ENCODE measurements at places on chromosomes 7 and 10. TPM values are rescaled to one million over a fixed set of nuclear protein-coding genes. Genes with fewer than 3 reads are reported as not detected.

DNA sequence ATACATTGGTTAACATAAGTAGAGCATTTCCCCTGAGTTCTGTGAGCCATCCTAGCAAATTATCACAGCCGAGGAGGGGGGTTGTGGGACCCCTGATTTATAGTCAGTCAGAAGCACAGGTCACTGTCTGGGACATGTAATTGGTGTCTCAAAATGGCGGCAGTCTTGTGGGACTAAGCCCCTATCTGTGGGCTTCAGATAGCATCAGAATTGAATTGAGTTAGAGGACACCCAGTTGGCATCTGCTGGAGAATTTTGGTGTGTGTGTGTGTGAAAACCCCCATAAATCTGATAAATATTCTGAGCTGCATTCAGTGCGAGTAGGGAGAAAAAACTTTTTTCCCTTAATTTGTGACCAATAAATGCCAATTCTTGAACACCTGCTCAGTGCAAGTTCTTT lies 6.5 kb upstream of the TET1 start:
- no peak for DNase-seq
- H3K27me3 ChIP-seq, result no peaks in the 10 kb centered on the region
- H3K36me3 ChIP-seq, result no peaks in the 10 kb centered on the region
- no peaks in the 10 kb centered on the region for H3K4me1 ChIP-seq

GRCh38 chr7:52741670-52742290 lies 293.7 kb upstream of the POM121L12 start:
- no peak for DNase-seq
- H3K36me3 ChIP-seq, result no peaks in the 10 kb centered on the region
- no peaks in the 10 kb centered on the region for H3K4me1 ChIP-seq
- no peak overlapping the region for H3K4me3 ChIP-seq
- no peak overlapping the region for H3K27ac ChIP-seq
- no peaks in the 10 kb centered on the region for H3K27me3 ChIP-seq

Gene AGAP5
- total RNA-seq, result 11.6 TPM

Gene HMX3
- not detected for total RNA-seq

Gene LEP
- total RNA-seq, result not detected

Gene PRRT4
- not detected for total RNA-seq
